GM23248 (cell line): ENCODE measurements at places on chromosomes 6 and 20. TPM values are rescaled to one million over a fixed set of nuclear protein-coding genes. Genes with fewer than 3 reads are reported as not detected.

The SLCO4A1 gene
- 0.22 TPM in 1 of 2 replicates, not detected in the other for total RNA-seq

DNA sequence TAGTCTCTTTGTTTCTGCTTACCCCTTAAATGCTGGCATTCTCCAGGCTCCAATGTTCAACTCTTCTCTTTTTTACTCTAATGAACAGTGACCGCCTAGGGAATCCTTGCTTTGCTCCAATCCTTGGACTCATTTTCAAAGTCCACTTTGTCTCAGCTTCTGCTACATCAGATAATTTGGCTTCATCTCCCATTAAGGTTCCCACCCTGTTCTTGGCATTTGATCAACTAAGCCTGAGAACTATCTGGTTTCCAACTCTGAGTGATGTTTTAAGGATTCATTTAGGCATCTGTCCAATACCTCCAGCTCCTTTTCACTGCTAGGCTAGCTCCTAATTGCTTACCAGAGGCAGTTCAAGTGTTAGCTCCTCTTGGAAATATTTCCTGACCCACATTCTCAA lies 64.9 kb downstream of the ME1 start:
- DNase-seq = peak; percentile 39

DNA sequence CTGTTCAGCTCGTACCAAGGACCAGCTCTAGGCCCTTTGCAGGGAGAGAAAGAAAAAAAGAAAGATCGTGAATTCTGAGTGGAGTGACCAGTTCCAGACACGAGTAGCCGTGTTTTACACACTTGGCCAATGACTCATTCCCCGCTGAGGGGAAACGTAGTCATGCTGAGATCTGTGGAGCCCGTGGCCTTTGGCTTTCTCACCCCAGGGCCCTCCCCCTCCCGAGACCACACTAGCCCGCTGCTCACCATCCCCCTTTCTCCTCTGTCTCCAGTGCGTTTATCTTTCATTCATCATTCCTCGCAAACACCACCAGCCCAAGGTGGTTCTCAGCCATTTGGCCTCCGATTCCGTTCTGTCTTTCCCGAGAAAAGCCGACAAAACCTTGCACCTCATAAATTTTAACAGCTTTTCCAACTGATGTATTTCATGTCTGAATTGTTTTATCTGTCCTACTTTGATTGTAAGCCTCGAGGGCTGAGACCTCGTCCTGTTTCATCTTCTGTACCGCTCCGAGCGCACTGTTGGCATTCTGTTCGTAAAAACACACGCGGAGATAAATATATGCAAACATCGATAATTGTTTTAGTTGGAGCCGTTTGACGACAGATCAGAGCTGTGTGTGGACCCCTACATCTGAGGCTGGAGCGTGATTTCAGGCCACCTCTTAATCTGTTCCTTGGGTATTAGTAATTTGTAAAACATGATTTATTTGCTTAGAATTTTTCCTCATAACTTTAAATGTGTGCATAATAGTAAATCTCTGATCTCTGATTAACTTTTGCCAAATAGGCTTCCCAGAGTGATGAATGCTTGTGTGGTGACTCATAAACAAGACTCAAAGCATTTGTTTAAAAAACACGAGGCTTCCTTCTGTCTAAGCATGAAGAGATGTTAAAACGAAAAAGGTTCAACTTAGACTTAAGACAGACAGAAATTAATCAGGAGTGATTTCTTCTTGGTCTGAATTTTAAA lies 336.6 kb downstream of the CDH4 start:
- peak; percentile 74 for DNase-seq

The OLIG3 gene
- total RNA-seq = not detected in 2 replicates

- no peak for DNase-seq
These were observed 26.5 kb downstream of the DAAM2 start for GRCh38 chr6:39818695-39819094.

The NKAIN4 gene
- not detected in 2 replicates for total RNA-seq

DNA sequence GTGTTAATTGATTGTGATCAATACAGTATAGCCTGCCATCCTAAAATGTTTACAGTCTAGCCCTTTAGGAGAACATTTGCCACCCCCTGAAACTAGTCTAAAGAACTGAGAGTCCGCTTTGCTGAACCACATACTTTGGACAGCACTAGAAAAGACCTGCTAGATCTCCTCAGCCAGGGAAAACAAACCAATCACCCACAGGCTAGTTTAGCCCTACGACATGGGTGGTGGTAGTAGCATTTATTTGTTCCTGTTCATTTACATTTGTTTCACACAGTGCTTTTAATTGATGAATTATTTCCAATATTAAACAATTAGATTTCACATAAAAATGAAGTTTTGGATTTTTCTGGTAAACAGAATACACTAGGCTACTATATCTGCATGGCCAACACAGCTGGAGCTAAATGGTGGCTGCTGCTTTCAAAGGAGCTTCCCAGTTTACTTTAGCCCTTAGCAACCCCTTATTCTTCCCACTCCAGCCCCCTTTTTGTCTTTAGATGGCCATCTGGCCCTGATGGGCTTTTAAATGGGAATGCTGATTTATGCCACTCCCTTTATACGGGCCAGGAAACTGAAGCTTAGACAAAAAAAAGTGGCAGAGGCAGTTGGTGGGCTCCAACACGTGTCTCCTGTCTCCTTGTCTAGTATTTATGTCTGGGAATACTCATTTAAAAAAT lies 72.4 kb downstream of the ADGRG6 start:
- DNase-seq = no peak

The MAN1A1 gene
- total RNA-seq = 31.4 and 33.4 TPM in 2 replicates

The OR2H1 gene
- total RNA-seq = not detected in 2 replicates

The HRH3 gene
- total RNA-seq = not detected in 2 replicates

DNA sequence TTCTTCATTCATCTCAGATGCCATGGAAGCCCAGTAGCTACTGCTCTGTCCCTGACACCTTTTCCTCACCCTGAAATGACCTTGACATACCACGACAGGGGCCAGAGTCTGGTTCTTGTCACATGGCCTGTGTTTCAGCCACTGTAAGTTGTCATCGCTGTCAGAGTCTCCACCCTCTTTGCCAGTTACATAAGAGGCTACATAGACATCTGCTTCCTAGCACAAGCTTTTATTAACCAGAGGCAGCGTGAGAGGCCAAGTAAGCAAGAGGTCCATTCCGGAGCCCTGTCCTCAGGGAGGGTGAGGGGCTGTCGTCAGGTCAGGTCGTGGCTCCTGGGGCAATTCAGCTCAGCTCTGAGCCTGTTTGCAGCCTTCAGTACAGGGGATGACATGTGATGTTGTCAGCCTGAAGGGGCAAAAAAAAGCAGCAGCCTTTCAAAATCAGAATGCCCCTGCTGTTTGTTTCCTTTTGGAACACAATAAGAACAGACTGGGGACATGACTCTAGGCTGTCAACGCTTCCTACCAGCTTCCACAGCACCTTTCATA lies 146.3 kb downstream of the MTFR2 start:
- DNase-seq = peak; percentile 34

GRCh38 chr6:167872538-167873210 lies 46.0 kb downstream of the AFDN start:
- no peak for DNase-seq
